ENCODE measurements at places on chromosomes 6 and 20. TPM values are rescaled to one million over a fixed set of nuclear protein-coding genes. Genes with fewer than 3 reads are reported as not detected.
A peak's percentile ranks its signal among the peaks of the same experiment; 100 is the strongest.

GRCh38 chr20:49561256-49561655 is 6.7 kb downstream of the PTGIS start:
- ATAC-seq = no peak

- ATAC-seq = no peak
These were observed 143.6 kb upstream of the STXBP5 start for GRCh38 chr6:147060636-147061035.

DNA sequence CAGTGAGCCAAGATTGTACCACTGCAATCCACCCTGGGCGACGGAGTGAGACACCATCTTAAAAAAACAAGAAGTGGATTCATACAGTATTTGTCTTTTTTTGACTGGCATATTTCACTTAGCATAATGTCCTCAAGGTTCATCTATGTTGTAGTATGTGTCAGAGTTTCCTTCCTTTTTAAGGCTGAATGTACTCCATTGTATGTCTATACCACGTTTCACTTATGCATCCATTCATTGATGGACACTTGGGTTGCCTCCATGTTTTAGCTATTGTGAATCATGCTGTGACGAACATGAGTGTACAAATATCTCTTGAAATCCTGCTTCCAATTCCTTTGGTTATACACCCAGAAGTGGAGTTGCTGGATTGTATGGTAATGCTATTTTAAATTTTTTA is 28.9 kb upstream of the FAM83D start:
- ATAC-seq = no peak

GRCh38 chr6:18400831-18401446 is 13.8 kb downstream of the RNF144B start:
- ATAC-seq = no peak

GRCh38 chr20:40160097-40160550 is 528.9 kb downstream of the MAFB start:
- ATAC-seq = peak; percentile 72

- ATAC-seq = no peak
These were observed 817.3 kb downstream of the BCKDHB start for GRCh38 chr6:80923816-80924215.

The SLC35D3 gene
- not detected for total RNA-seq

The APOM gene
- total RNA-seq = 4.4 TPM

The FNDC11 gene
- total RNA-seq = 1.0 TPM

The SLC44A4 gene
- 0.18 TPM for total RNA-seq

The BTNL2 gene
- total RNA-seq = not detected

Measured in motor neuron (in vitro differentiated cells).